ENCODE measurements at places on chromosomes 2 and 18.

DNA sequence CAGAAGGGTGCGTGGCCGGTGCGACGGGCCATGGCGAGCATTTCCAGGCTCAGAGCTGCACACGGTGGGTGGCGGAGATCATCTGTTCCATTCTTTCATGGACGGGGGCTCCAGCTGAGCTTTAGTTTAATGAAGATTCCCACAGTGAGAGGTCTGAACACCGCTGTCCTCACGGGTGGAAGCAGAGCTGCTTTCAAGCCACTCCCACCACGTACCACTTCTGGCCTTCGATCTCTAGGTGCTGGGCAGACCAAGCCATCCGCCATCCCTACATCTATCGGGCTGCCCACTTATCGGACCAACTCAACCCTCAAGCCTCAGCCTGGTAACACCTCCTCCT lies 18.5 kb downstream of the GPR35 start:
- no peak for DNase-seq

DNA sequence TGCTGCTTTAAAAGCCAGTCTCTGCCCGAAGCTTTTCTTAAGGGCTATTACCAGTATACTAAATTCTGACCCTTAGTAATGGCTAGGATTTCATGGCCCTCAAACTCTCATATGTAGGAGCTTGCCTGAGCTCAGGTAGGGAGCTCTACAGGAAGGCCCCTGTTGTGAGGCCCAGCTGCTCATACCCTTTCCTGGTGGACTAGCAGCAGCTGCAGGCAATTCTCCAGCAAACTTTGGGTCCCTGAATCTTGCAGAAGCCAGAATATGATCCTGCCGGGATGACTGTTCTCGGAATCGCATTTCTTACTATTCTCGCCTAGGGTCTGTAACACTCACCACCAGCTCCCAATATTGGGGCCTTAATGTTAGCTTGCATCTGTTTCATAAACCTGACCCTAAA lies 106.4 kb upstream of the SERTAD2 start:
- DNase-seq = no peak

- no peak for DNase-seq
Measured at GRCh38 chr2:55175254-55176093, 56.6 kb downstream of the CLHC1 start.

- no peak for DNase-seq
Measured at GRCh38 chr18:27009293-27009692, 143.8 kb upstream of the AQP4 start.

- DNase-seq = no peak
Measured at GRCh38 chr18:11955239-11956029, 25.9 kb upstream of the IMPA2 start.

DNA sequence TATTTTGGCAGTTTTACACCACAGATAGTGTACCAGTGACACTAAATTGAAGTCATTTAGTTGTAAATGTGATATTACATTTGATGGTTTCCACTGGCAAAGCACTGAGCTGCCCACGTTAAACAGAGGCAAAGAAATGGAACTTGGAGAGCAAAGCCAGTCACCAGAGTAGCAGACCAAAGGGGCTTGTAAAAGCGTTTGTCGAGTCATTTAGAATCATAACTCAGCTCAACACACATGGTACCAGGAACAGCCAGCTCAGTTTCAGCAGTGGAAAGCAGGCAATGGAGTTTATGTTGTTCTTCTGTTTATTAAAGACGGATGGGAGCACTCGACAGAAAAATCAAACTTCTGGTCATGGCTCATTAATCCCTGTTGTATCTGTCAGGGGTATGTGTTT lies 91.2 kb downstream of the POU3F3 start:
- no peak for DNase-seq
